Tibial nerve (tissue), 4 donors: ENCODE measurements at places on chromosomes 2 and 18. TPM values are rescaled to one million over a fixed set of nuclear protein-coding genes. Genes with fewer than 3 reads are reported as not detected.

TUBB8B gene
- total RNA-seq: not detected

CELF4 gene
- total RNA-seq: not detected

RELCH gene
- 25.8 TPM for total RNA-seq

MPPE1 gene
- total RNA-seq: 25.8 TPM

CERKL gene
- not detected for total RNA-seq

C2orf80 gene
- not detected for total RNA-seq

PARD6G gene
- 10.2 TPM for total RNA-seq

ITSN2 gene
- total RNA-seq: 54.2 TPM

SLC9A2 gene
- not detected for total RNA-seq

REG3A gene
- not detected for total RNA-seq

IL36RN gene
- total RNA-seq: not detected

NGEF gene
- total RNA-seq: 20.2 TPM

ERFE gene
- total RNA-seq: not detected

KLF7 gene
- 25.8 TPM for total RNA-seq

RAB27B gene
- not detected for total RNA-seq

CCDC85A gene
- 6.3 TPM for total RNA-seq

PAX3 gene
- not detected for total RNA-seq

EVX2 gene
- total RNA-seq: not detected

PLEK gene
- total RNA-seq: 9.0 TPM

ALPG gene
- total RNA-seq: not detected

SALL3 gene
- not detected for total RNA-seq

ARHGEF33 gene
- total RNA-seq: 2.5 TPM

RAX gene
- total RNA-seq: not detected

BOK gene
- 61.2 TPM for total RNA-seq

IMPA2 gene
- 12.7 TPM for total RNA-seq

APCDD1 gene
- 46.2 TPM for total RNA-seq

UGT1A4 gene
- total RNA-seq: not detected
